ENCODE measurements at places on chromosomes 7 and 10.

GRCh38 chr10:100969187-100970075 is at the start of gene SEMA4G:
Gene SEMA4G, plus strand, starts transcription at chr10:100969504. Its CDS starts 3,409 bp downstream, at chr10:100972913.
- DNase-seq, result no peak

GRCh38 chr10:35353805-35354204 is 17.5 kb downstream of the CCNY start:
- no peak for DNase-seq

DNA sequence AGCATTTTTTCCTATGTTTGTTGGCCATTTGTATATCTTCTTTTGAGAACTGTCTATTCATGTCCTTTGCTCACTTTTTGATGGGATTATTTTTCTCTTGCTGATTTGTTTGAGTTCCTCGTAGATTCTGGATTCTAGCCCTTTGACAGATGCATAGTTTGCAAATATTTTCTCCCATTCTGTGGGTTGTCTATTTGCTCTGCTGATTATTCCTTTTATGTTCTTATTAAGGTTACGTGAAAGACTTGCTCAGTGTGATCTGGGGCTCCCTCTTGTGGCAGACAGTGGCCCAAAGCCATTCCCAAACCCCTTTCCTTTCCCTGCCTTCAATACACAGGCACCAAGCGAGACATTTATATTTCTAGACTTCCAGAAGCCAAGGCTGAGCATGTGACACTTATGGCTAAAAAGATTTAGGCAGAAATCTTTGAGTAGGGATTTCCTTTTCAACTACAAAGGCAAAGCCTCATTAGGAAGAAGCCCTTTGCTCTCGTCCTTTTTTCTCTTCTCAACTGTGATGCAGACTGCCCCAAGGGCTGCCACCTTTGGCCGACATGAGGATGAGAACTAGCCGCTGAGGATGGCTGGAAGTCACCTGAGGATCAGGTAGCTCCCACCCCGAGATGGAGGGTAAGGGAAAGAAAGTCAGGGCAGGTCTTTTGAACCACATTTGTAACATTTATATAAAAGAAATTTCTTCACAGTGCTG is 23.6 kb downstream of the ST8SIA6 start:
- DNase-seq, result no peak

DNA sequence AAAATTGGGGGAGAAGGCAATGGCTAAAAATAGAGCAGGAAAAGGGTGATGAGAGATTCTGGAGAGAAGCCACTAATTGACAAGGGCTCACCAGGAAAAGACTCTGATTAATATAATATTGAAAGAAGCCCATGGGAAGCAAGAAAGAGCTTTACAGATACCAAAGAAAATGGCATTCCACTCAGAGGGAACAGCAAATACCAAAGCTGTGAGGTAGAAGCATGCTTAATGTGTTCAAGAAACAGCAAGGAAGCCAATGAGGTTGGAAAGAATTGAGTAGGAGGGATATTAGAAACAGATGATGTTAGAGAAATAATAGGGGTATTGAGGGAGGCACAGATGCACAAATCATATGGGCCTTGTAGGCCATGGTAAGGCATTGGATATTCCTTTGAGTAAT is 130.1 kb downstream of the MYO3A start:
- DNase-seq, result no peak

DNA sequence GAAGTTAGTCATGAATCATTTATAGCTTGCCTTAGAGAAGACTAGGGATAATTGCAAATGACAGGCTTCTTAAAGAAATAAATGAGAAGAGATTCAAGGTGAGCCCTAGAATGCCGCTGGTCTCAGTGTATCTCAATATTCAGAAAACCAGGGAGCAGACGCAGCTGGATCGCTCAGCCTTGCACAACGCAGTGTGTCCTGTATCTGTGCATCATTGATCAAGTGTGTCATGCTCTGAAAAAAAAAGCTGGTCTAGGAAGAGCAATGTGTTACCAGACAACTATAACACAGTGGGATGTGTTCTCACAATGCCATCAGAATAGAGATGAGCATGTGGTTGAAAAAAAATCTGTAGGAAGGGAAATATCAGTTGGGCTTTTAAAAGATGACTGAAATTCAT is 230.1 kb downstream of the CALN1 start:
- DNase-seq, result no peak

- DNase-seq, result no peak
These were observed 16.0 kb downstream of the GIMAP8 start for GRCh38 chr7:150466477-150466876.

DNA sequence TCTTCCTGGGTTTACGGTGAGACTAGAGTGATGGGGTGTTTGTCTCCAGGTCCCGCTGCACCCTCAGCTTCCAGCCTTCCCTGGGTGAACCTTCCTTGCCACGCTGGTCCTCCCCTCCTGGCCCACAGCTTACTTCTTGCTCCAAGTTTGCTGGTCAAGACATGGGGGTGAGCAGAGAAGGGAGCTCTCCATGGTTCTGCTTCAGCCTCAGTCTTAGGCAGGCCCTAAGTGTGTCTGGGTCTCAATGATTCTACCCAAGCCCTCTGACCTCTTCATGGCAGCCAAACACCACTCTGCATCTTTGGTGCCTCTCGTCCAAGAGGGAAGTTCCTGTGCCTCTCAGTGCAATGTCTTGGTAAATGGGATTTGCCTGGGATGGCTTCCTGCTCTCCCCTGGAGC is 356.5 kb upstream of the KLF6 start:
- no peak for DNase-seq

GRCh38 chr7:157005456-157006204 is 4.8 kb downstream of the MNX1 start:
- DNase-seq, result no peak

DNA sequence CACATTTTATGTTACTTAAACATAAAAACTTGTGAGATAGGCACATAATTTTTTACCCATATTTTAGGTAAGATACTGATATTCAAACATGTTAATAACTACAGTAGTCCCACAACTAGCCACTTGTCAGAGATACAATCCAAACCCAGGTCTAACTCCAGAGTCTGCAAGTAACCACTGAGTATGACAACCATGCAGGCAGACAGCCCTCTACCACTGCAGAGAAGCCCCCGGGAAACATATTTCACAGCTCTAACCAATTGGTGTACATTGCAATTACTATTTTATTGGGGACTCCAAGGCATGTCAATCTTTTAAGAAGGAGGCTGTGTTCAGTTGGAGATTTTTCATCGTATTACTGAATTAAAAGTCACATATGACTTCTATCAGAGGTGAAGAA is 107.2 kb upstream of the FAM133B start:
- DNase-seq, result no peak

GRCh38 chr10:43596546-43596945 is 9.7 kb upstream of the ZNF485 start:
- DNase-seq, result no peak

- no peak for DNase-seq
These were observed 6.0 kb upstream of the HMX3 start for GRCh38 chr10:123129618-123130271.

DNA sequence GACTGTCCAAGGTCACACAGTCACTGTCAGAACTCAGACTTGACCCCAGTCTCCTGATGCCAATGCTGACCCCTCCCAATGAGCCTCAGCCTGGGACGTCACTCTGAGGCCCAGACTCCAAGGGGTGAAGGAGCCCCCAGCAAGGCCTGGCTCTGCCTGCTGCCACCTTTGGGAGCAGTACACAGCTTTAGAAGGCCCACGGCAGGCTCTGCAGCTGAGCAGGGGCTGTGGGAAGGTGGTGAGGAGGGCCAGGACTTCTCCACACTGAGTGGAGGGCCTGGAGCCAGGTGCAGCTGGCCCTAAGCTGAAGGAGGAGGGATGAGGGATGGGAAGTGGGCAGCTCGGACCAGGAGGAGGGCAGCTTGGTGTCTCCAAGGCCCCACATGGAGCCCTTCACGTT is 23.9 kb upstream of the ZMIZ1 start:
- DNase-seq, result no peak
